Activated T-cell treated with anti-CD3 and anti-CD28 coated beads, Interleukin-2, amount 50 U/mL, for 72 hours (primary cell): ENCODE measurements at places on chromosomes 6 and 20.

DNA sequence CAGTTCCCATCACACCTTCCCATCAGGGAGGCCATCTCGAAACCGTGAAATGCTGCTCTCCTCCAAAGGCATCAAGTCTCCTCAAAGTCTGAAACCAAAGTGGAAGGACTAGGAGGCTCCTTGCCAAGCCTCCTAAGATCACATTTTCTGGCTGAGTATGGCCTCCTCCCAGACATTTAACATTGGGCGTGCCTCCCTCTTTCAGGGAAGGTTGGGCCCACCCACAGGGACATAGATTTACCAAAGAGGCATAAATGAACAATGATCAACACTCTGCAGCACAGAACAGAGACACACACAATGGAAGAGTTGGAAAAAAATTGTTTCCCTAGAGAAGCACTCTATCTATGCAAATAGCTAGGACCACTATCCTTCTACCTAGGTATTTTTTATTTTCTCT is 381.8 kb downstream of the MAFB start:
- no peak for DNase-seq

- DNase-seq, result no peak
Measured at GRCh38 chr6:31091680-31092079, 20.7 kb downstream of the C6orf15 start.

GRCh38 chr20:43508604-43509040 is 1.1 kb downstream of the L3MBTL1 start:
- no peak for DNase-seq

DNA sequence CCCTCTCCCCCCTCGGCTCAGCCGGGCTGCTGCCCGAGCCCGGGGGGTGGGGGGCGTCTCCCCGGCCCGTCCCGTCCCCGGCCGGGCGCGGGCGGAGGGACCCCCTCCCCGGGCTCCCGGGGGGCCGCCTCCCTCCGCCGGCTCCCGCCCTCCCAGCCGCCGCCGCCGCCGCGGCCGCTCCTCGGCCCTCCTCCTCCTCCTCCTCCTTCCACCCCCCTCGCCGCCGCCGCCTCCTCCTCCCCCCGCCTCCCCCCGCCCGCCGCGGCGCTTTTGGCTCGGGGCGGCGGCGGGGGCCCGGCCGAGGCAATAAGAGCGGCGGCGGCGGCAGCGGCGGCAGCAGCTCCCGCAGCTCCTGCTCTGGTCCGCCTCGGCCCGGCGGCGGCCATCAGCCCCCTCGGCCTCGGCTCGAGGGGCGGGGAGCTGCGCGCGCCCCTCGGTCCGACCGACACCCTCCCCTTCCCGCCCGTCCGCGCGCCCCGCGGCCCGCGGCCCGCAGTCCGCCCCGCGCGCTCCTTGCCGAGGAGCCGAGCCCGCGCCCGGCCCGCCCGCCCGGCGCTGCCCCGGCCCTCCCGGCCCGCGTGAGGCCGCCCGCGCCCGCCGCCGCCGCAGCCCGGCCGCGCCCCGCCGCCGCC is 38.7 kb downstream of the GNAS start:
- DNase-seq, result peak; percentile 76

- peak; percentile 55 for DNase-seq
Measured at GRCh38 chr20:21719592-21720214, 14.2 kb downstream of the PAX1 start.

DNA sequence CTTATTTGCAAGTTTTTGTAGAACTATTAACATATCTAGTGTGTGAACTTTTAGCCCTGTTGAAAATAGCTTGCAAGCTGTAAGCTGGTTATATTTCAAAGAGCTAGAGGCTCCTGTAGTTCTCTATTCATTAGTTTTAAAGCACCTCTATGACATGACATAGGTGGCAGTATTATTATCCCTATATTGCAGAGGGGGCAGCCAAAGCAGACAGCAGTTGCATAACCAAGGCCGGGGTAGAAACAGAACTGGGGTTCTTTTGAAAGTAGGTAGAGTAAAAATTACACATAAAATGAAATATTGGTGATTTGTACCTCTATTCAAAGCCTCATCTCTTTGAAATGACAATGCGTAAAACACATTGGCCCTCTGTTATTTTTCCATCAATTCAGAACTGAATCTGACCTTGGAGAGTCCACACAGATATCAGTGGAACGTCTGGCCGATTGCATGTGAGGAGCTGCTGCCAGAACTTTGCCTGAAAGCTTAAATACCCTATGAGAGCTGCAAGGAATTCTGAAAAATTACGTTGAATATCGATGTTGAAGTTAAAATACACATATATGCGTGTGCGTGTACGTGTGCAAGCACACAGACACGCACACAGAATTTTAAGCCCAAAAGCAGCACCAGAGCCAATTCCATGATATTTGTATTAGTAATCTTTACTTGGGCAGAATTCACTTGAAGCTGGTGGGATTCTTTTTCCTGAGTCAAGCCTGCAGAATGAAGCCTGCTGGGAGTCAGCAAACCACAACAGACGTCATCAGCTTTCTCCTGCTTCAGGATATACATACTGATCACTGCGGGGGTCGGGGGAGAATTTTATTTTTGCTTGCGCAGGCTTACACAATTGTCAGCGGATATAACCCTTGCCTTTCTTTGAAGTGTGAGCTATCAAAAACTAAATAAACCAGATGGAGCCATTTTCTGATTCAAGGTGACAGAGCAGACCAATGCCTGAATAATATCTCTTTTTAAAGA is 163.2 kb downstream of the PDE7B start:
- no peak for DNase-seq

DNA sequence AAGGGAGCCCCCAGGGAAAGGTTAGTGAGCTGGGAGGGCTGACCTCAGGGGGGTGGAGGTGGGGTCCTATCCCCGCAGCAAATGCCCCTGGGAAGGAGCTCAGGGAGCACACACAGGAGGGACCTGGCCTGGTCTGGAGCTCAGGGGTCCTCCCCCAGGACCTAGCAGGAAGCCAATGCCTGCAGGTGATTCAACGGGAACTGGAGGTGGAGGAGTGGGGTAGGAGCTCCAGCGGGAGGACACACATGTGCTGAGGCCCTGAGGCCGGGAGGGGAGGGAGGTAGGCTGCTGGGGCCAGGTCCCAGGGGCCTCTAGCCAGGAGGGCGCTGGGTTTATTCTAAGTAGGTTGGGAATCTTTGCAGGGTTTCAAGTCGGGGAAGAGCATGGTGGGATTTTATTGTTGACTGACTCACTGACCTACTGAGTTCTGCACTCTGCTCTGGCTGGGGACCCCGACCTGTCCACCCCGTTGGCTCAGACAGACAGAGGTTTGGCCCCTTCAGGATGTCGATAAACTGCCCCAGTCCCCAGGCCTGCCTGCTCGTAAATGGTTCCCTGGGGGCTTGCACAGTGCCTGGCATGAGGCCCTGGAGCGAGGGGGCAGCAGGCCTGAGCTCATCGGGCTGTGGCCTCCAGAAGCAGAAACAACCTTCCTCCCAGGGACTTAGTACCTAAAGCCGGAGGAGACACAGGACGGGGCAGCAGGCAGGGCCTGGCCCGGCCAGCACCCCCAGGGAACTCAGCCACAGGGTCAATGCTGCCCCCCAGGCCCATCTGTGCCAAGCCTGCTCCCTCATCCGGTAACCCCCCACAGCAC is 62.3 kb downstream of the RIPOR3 start:
- no peak for DNase-seq
